ENCODE measurements at places on chromosomes 3 and 15.

GRCh38 chr15:101641129-101641764 is 10.9 kb downstream of the TM2D3 start:
- peak; percentile 62 for DNase-seq

DNA sequence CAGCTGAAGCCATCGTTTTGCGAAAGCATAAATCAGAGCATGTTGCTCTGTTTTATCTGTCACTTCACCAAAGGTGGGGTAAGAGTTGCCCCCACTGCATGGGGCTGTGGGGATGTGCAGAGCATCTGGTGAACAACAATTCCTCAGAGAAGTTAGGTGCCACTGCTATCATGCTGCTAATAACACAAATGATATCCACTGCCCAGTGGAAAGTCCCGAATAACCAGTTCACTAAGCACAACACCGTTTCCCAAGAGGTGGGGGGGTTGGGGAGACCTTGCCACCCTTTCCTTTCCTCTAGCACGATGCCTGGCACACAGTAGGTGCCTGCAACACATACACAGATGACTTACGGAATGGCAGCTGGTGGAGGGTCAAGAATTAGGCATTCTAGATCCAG is 38.6 kb downstream of the FAM3D start:
- DNase-seq, result no peak

- DNase-seq, result no peak
Measured at GRCh38 chr3:70273492-70273891, 38.9 kb downstream of the MDFIC2 start.

DNA sequence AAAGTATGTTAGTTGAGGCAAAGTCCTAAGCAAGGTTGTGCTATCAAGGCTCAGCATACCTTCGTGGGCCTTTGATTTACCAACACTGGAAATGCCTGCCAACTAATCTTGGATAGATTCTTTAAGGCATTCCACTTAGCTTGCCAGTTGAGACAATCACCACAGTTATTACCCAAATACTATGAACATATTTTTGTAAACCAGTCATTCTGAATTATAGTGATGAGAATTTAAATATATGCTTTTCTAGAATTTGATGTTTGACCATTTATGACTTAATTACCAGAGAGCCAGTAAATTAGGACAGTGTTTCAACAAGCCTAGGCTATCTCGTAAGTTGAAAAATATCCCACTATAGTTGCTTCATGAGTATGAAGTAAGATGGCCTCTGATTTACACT is 15.5 kb downstream of the TRIM59 start:
- no peak for DNase-seq

DNA sequence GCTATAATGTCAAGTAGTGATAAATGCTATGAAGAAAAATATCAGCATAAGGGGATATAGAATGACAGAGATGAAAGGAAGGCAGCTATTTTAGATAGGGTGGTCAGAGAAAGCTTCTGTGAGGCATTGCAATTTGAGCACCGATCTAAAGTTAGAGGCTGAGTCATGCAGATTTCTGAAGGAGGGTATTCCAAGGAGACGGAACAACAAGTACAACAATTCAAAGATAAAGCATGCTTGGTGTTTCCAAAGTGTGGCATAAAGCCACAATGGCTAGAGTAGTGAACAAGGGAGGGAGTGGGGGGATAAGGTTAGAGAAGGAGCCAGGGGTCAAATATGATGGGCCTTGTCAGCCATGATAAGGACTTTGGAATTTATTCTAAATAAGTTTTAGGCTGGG is 71.9 kb downstream of the PFN2 start:
- no peak for DNase-seq

GRCh38 chr15:74389241-74390048 is 22.0 kb upstream of the CYP11A1 start:
- no peak for DNase-seq

DNA sequence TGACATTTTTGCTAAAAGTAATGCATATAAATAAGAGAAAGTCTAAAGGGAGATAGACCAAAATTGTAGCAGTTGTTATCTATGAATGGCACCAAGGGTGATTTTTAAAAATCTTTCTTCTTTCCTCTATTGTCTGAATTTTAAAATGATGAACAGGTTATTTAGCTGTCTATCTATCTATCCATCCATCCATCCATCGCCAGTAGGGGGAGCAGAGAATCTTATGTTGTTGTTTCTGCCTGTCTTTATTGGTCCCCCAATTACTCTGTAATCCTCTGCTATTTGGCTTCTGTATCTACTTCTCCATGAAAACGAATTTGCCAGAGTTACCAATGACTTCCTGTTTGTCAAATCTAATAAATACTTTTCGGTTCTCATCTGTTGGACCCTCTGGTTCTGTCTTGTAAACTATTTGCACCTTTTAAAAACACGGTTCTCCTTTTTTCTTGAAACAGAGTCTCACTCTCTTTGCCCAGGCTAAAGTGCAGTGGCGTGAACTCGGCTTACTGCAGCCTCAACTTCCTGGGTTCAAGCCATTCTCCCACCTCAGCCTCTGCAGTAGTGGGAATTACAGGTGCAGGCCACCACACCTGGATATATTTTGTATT is 86.0 kb downstream of the ECT2 start:
- DNase-seq, result no peak

GRCh38 chr15:65332391-65333147 is 28.1 kb downstream of the RNU5B-1 start:
- no peak for DNase-seq

- no peak for DNase-seq
Measured at GRCh38 chr15:98939311-98940080, 68.1 kb downstream of the PGPEP1L start.

- no peak for DNase-seq
Measured at GRCh38 chr3:149579838-149580542, 77.8 kb downstream of the WWTR1 start.

- DNase-seq, result no peak
Measured at GRCh38 chr3:34676436-34676835, 878.0 kb downstream of the PDCD6IP start.

GRCh38 chr3:53913401-53913800 is 21.7 kb upstream of the SELENOK start:
- no peak for DNase-seq

- no peak for DNase-seq
Measured at GRCh38 chr3:115768661-115769060, 145.4 kb downstream of the GAP43 start.

- DNase-seq, result no peak
Measured at GRCh38 chr3:113157408-113158030, 53.8 kb upstream of the BOC start.

DNA sequence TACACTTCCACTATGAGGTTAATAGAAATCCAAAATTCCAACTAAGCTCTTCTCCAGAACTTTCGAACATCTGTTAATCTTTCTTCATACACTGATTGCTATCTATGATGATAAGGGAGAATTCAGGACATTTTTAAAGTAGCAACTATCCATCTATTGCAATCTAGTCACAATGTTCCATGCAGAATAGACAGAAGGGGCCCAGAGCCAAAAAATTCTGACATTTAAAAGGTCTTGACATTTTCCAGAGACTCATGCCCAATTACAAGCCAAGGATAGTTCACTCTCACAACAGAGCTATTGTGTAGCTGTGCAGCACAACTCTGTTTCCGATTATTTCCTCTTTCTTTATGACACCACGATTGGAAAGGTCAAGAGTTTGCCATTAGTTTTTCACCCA is 999.7 kb upstream of the ALCAM start:
- DNase-seq, result no peak

GRCh38 chr15:99704444-99704838 is 28.8 kb downstream of the LYSMD4 start:
- DNase-seq, result no peak

- DNase-seq, result no peak
Measured at GRCh38 chr3:9147215-9147895, 102.1 kb downstream of the SRGAP3 start.

- DNase-seq, result no peak
Measured at GRCh38 chr3:32945136-32945535, 6.3 kb upstream of the CCR4 start.

GRCh38 chr3:183018421-183019192 is 38.3 kb upstream of the DCUN1D1 start:
- DNase-seq, result no peak

DNA sequence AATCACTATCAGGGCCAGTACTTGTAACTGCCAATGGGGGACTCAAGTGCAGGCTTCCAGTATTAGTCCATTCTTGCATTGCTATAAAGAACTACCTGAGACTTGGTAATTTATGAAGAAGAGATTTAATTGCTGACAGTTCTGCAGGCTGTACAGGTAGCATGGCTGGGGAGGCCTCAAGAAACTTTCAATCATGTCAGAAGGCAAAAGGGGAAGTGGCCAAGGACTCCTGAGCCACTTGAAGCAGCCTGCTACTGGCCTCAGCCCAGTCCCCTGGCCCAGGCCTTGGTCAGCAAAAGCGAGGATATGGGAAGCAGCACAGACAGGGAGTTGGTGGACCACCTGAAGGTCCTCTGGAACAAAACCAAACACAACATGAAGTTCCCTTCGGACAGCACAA is 29.2 kb upstream of the OR5K1 start:
- no peak for DNase-seq

GRCh38 chr3:61141227-61141626 is 110.0 kb downstream of the FHIT start:
- DNase-seq, result no peak

DNA sequence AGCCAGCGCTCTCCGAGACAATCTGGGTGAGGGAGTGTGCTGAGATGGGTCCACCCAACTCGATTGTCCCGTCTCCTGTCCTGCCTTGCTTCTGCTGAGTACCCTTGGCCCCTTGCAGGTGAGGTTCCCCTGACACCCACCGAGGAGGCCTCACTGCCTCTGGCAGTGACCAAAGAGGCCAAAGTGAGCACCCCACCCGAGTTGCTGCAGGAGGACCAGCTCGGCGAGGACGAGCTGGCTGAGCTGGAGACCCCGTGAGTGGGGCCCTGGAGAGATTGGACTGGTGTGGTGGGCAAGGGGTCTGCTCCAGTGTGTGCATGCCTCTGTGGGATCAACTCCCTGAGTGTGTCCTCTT is 23.6 kb downstream of the NBEAL2 start:
- no peak for DNase-seq

- DNase-seq, result no peak
Measured at GRCh38 chr15:89174476-89174875, 46.9 kb downstream of the RLBP1 start.

- DNase-seq, result no peak
Measured at GRCh38 chr3:42490243-42490642, 12.2 kb upstream of the VIPR1 start.

GRCh38 chr3:152026033-152026556 is 152.7 kb downstream of the SUCNR1 start:
- DNase-seq, result no peak

DNA sequence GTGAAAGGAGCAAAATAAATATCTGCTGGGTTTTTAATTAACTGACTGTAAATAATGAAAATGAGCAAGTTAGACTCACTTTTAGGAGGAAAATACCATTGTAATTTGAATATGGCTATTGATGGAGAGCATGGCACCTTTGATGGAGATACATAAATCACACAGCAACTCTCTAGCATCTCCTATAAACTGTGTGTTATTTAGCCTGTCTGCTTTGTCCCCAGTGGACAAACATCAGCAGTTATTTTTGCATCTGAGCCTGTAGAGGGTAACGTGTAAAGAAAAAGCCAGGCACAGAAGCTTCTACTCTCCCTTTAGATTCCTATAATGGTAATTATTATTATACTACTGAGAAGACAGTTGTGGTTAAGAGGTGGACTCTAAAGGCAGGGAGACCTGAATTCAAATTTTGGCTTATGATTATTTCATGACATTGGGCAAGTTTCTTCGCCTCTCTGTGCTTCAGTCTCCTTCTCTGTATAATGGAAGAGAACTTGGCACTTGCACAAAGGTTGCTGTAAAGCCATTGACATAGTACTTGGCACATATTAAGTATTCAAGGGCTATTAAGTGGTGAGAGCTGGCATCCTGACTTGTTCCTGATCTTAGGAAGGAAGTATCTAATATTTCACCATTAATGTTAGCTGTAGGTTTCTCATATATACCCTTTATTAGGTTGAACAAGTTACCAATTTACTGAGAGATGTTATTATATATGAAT is 289.5 kb upstream of the TRIM42 start:
- no peak for DNase-seq

- no peak for DNase-seq
Measured at GRCh38 chr15:92117261-92117731, 263.8 kb downstream of the SLCO3A1 start.

DNA sequence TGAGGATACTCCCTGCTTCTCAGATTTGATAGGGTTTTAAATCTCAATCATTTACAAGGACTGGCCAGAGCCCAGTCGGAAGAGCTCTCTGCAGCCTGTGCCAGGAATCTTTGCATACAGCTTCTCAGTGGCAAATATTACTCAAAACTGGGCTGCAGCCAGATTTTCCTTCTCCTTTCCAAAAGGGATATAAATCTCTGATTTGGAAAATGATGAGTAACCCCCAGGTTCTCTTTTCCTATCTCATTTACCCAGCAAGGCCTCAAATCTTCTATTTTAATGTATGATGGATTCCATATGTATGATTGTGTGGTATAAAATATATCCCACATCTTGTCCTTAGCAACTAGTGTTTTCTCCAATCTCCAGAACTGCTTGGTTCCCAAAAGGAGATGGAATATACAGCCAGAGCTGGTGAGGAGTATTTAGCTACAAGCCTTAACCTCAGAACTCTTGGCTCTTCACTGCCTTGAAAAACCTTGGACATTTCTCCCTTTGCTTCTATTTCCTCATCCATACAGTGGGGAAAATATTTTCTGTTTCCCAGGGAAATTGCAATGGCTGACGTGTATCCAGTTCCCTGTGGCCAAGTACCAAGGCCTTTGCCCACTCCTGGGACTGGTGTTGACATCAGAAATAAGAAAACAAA is 114.4 kb downstream of the ATG7 start:
- DNase-seq, result no peak

GRCh38 chr3:51568036-51568435 is 29.5 kb downstream of the RAD54L2 start:
- no peak for DNase-seq

DNA sequence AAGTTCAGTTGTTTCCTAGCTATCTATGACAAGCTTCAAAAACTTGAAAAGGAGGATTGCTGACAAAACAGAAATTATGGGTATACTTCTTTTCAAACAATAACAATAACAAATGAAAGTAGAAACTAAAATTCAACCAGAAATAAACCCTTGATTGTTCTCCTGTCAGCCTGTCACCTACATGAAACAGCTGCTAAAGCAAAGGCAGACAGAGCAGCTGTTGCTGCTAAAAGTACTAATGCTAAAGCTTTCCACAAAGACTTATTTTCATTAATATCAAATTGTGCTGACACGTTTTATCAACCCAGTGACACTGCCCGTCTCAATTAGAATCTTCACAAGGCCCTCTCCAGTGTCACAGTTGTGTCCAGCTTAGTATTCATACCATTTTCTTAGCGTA is 533.2 kb upstream of the GBE1 start:
- DNase-seq, result no peak

Data from CD4-positive, alpha-beta T cell (primary cell).